Breast epithelium (tissue), 4 donors: ENCODE measurements at places on chromosomes 12 and 14.

DNA sequence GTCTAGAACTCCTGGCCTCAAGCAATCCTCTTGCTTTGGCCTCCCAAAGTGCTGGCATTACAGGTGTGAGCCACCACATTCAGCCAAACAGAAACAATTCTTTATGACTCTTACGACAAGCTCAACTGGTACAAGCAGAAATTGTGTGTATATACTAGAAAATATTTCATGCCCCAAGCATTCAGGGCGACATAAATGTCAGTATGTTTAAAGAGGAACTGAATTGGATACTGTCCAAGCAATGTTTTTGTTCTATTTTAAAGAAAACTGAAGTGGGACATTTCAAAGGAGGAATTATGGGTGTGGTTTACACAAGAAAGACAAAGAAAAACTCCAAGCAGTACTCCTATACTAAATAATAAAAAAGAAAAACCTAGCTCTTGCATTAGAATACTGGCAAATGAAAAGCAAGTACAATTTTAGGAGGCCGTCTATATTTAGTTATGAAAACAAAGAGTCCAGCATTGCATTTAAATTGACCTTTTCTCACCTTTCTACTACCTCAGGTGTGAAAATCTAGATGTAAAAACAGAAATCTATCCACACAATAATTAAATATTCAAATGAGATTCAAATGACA is 48.9 kb downstream of the PPP1R12A start:
- DNase-seq, result no peak

DNA sequence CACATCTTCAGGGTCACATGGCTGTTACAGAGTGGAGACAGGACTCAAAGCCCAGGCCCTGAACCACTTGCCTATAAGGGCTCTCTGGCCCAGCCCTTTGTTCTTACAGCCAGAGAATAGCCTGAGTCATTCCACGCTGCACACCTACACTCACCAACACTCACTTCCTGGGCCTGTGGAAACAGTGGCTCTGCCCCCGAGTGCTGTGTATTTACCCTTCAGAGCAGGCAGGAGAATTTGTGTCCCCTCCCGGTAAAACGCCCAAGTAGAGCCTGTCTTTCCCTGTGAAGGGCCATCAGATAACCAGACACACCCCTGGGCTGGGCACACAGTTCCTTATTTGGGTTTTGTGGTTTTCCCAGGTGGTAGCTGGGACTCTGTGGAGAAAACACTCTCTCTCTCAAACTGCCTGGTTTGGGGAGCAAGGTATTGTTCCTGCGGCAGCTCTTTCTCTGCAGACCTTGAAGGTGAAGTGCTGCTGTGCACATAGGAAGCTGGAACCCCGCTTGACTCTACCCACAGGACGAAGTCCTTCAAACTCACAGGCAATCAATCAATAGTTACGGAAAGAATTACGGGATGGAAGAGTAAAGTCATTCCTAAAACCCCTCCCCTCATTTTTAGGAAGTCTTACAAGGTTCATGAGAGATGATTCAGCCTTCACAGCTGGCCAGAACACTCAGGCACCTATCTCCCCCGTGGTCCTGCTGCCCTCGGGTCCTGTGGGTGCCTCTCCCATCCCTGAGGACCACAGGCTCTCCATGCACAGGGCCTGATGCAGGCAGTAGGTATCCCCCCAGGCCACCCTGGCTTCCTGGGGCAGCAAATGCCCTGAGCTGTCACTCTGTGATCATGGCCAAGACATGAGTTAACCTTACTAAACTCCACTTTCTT is 20.3 kb downstream of the FIGNL2 start:
- DNase-seq, result no peak

DNA sequence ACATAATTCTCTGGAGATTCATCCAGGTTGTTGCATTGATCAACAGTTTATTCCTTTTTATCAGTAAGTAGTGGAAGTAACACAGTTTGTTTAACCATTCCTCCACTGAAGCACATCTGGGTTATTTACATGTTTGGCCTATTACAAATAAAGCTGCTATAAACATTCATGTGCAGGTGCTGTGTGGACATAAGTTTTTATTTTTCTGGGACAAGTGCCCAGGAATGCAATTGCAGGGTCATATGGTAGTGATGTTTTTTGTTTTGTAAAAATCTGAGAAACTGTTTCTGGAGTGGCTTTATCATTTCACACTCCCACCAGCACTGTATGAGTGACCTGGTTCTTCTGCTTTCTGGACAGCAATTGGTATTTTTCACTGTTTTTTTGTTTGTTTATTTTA is 505.4 kb downstream of the CCER1 start:
- no peak for DNase-seq

DNA sequence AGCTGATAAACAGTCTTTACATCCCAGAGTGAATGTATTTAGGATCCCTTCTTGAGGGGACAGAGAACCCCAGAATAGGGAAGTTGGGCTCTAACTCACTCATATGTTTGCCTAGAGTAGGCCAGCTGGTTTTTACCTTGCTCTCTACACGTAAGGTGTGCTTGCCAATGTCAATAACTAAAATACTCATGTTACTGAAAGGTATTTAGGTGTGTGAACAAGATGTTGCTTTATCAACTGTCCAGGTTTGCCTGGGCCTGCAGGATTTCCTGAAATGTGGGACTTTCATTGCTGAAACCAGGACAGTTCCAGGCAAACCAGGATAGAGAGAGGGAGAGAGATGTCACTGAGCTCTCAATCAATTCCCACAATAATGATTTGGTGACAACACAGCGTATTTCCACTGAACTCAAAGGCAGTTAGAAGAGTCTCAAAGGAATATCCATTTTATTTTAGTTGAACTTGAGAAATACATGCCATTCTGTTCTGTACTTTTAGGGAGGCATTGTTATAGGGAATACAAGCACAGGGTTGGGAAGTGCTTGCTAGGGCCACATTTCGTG is 171.7 kb downstream of the NRXN3 start:
- no peak for DNase-seq

GRCh38 chr12:19739195-19739776 is 300.0 kb downstream of the AEBP2 start:
- DNase-seq, result no peak

DNA sequence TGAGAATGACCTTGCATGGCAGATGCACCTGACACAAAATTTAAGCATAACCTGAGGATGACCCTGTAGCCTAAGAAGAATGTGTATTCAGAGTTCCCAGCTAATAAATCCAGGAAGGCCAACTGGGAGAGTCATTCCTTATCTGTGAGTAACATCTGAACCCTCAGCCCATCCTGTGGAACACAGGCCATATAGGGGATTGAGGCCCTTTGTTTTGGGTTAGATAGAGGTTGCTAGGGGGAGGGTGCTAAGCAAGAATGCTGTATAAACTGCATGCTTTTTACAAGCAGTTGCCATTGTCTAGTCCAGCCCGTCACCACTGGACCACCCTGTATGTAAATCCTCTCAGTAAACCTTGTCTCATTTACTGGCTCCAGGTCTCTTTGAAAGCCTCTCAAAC is 77.0 kb downstream of the BICD1 start:
- DNase-seq, result no peak

DNA sequence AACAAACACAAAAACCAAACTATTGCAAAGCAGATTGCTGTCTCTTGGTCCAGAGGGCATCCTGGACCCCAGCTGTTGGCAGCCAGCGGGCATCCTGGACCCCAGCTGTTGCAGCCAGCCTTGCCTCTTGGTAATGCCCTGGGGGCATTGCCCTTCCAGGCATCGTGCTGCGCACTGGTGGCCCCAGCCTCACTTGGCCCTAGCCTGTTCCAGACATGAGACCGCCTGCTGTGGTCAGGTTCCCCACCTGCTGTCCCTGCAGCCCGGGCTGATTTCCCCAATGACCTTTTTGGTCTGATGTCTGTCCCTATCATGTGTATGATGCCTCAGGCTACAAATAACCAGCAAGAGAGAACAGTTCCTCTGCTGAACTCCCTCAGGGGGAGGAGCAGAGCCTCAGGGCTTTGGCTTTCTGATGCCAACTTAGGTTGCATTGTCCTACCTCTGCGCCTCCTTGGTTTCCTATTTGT is 20.8 kb downstream of the MLXIP start:
- DNase-seq, result no peak

- no peak for DNase-seq
Measured at GRCh38 chr14:56324454-56324853, 206.2 kb downstream of the PELI2 start.

DNA sequence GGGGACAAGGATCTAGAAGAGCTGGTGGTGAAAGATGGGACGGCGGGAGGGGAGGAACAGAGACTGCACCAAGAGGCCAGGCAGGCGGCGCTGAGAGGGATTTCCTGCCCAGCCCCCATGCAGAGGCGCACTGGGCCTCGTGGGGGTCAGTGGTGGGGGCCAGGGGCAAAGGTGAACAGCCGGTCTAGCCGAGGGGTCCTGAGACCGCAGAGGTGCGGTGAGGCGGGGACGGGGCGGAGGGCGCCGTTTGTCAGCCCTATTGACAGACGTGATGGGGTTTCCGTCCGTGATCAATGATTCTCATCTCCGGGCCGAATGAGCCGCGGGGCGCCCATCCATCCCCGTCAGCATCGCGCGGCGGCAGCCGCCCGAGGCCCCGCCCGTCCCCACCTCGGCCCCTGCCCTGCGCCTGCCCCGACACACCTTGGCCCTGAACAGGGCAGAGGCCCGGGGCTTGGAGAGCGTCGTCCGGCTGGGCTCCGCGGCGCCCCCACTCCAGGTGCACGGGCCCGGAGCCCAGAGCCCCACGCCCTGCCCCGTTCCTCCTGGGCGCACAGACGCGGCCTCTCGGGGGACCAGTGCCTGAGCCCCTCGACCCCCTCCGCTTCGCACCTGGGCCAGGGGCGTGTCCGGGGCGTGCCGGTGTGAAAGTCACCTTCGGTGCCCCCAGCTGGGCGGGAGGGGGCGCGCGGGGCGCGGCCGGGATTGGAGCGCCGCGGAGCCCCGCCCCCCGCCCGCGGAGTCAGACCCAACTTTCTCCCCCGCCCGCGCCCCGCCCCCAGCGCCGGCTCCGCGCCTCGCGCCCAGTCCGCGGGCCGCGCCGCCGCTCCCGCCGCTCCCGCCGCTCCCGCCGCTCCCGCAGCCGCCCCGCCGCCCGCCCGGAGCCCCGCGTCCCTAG is at the start of gene NXPH4:
TSS of gene NXPH4 (plus strand) at position 781 of the 898 bp plus-strand sequence. CDS start 176 bp downstream, outside the sequence.
- DNase-seq, result no peak

DNA sequence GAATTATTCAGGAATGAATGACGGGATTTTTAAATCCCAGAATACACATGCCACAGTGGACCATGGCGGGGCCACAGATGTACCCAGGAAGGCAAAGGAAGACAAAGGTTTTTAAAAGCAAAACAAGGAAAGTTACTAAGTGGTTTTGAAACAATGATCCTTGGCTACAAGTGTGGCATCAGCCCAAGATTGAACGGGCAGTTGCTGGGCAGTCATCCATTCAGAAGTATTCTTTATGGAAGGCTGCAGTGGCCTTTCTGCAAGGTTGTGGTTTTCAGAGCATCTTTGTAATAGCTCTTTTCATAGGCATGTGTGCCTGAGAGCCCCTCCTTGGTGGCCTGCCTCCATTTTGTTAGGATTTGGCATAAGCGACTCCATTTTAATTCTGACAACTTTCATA is 13.4 kb upstream of the IFI27 start:
- DNase-seq, result no peak

DNA sequence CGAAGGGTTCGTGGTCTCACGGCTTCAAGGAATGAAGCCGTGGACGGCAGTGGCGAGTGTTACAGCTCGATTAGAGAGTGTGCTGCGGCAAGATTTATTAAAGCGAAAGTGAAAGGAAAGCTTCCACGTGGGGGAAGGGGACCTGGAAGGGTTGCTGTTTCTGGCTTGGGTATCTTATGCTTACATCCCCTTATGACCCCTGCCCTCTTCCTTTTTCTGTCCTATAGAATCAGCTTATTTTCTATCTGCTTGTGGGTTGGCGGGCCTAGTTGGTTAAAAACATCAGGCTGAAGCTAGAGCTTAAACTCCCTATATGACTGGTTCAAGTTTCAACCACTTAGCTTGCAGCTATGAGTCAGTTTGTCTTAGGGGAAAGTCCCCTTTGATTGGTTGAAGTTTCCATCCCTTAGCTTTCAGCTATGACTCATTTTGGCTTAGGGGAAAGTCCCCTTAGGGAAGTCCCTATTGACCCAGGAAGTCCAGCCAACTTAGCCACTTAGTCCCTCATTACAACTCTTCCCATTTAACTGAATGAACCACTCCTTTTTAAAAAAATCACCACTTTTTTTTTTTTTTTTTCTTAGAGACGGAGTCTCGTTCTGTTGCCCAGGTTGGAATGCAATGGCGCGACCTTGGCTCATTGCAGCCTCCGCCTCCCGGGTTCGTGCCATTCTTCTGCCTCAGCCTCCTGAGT is 1494.7 kb upstream of the TMEM132C start:
- no peak for DNase-seq

- no peak for DNase-seq
Measured at GRCh38 chr12:53179687-53180219, 769 bp upstream of the ZNF740 start.

DNA sequence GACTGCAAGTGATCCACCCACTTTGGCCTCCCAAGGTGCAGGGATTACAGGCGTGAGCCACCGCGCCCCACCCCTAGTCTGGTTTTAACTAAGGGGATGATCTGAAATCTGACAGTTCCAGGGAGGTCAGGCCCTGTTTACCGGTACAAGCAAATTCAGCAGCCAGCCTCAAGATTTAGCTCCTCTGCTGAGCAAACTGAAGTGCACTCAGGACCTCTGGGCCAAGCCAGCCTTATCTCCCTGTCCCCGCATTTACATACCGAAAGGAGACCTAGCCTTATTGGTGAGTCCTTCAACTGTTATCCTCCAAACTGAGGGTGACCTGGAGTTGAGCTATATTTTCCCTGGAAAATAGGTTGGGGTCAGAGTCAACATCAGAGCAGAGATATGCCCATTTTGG is 835 bp upstream of the ABHD4 start:
- DNase-seq, result no peak

GRCh38 chr12:24945845-24946244 is 3.1 kb downstream of the BCAT1 start:
- DNase-seq, result no peak

GRCh38 chr14:72775923-72776554 is 117.9 kb downstream of the DPF3 start:
- no peak for DNase-seq

- DNase-seq, result no peak
Measured at GRCh38 chr14:104792101-104792884, 3.3 kb downstream of the AKT1 start.

DNA sequence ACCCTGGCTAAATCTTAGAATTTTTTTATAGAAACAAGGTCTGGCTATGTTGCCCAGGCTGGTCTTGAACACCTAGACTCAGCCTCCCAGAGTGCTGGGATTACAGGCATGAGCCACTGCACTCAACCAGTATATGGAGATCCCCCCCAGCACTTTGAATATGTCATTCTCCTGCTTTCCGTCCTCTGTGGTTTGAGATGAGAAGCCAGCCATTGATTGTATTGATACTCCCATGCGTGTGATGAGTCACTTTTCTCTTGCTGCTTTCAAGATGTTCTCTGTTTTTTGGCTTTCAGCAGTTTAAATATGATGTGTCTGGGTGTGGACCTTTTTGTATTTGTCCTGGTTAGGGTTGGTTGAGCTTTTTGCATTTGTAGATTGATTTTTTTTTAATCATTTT is 75.2 kb upstream of the DNM1L start:
- no peak for DNase-seq

- DNase-seq, result no peak
Measured at GRCh38 chr12:85457016-85457415, 177.0 kb downstream of the ALX1 start.

GRCh38 chr12:120169946-120170345 is 24.6 kb downstream of the GCN1 start:
- no peak for DNase-seq

- no peak for DNase-seq
Measured at GRCh38 chr14:26867171-26867757, 269.4 kb upstream of the NOVA1 start.
